GM18507 (cell line): ENCODE measurements at places on chromosomes 4 and X.

- no peak for DNase-seq
Observed at GRCh38 chrX:100926453-100926852, 2.3 kb downstream of the XKRX start.

GRCh38 chrX:153727123-153727931, 2.7 kb downstream of the ABCD1 start:
- DNase-seq, result no peak

DNA sequence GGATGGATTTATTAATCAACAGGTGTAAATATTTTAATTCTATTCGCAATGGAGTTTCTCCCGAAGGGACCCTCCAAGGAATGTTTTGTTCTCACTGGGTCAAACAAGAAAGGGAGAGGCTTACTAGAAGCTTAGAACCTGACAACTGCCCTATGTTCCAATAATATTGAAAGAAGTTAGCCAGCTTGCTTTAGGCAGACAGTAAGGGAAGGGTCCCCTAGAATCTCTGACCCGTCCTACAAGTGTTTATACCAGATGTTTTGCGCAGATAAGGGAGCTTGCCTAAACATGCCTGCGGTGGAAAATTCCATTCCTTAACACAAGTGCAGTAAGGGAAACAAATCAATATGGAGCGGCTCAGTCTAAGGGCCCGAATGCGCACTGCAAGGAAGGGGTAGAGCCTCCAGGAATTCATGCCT, 17.7 kb downstream of the IL21 start:
- DNase-seq, result no peak

DNA sequence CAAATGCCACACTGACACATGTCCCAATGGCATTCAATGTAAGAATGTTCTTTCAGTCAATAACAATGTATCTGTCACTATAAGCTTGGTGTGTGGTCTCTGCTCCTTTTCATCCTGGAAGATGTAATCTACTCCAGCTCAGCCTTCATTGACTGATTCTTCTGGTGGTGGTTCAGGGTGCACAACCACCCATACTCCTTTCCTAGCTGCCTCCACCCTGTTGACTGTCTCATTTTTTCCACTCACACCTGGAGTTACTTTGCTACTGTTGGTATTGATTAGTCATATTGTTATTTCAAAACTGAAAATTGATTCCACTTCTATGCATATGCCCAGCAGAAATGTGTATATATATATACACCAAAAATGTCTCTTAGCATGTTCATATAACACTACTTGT, 140.5 kb downstream of the ASB9 start:
- no peak for DNase-seq

GRCh38 chr4:14277505-14277904, 650.0 kb upstream of the BOD1L1 start:
- no peak for DNase-seq

DNA sequence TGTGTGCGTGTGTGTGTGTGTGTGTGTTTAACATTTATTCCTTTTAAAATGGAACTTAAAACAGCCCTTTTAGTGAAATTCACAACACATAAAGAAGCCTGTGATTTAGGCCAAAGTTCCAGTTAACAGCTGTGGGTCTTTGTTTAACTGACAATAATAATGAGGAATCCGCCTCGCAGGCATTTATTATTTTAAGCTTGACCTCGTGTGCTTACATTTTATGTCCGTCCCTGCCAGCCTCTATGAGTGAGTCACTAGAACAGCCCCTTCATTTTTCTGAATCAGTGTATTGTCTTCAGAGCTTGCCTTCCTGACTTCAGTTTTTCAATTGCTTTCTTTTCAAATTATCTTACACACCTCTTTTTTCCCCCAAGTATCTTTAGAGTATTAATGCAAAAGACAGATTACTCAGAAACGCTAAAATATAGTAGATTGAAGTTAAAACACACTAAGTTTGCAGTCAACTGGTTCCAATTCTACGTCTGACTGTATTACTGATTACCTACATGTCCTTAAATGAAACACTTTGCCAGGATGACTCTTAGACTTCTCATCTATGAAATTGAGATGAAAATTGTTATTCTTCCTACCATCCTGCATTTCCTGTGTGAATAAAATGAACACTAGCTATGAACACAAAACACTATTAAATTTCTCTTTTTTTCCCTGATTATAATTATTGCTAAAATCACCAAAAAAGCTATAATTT, 319.6 kb upstream of the HS3ST1 start:
- no peak for DNase-seq
